ENCODE measurements at places on chromosomes 12 and 14.

DNA sequence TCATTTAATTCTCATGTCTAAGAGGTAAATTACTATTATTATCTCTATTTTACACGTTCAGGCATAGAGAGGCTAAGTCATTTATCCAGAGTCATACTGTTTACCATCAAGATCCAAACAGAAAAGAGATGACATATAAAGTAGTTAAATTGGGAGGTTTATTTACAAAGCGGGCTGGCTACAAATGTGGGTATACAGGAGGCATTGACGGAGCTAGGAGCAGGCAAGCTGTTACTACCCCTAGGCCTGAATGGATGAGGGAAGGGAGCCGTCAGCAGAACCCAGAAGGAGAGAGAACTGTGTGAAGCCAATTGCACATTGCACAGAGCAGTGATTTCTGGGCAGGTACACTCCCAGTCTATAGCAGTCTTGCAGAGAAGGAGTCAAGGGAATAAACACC lies 39.8 kb downstream of the DACT1 start:
- no peak for DNase-seq

- DNase-seq: no peak
Observed at GRCh38 chr12:104172570-104172947, 34.5 kb upstream of the NFYB start.

GRCh38 chr14:76948213-76948947 lies 80.1 kb downstream of the IRF2BPL start:
- no peak for DNase-seq

DNA sequence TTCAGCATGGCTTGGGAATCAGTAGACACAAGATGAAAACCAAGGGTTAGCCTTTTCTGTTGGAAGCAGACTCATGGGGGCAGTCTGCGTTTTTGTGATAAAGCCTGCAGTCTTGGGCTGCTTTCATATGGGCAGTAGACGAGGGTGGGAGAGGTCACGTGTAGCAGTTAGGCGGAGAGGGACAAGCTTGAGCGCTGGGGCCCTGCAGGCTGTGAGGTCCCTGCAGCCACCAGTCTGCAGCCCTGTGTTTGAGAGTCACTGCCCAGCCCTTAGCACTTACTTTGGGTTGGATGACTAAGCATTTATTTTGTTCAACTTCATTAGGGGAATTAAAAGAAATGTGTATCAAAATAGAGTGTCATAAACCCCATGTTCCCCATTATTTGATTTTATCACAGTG lies 37.2 kb downstream of the EP400 start:
- no peak for DNase-seq

GRCh38 chr14:21185491-21185890 lies 29.6 kb upstream of the OR5AU1 start:
- DNase-seq: no peak

Data from stimulated activated CD4-positive, alpha-beta T cell treated with anti-CD3 and anti-CD28 coated beads, Interleukin-15, amount 100 ng/mL, for 1 hour (primary cell).